NCI-H1436 treated with DMSO at 0.1 percent for 48 hours (cell line): ENCODE measurements at places on chromosomes 13 and 19.

DNA sequence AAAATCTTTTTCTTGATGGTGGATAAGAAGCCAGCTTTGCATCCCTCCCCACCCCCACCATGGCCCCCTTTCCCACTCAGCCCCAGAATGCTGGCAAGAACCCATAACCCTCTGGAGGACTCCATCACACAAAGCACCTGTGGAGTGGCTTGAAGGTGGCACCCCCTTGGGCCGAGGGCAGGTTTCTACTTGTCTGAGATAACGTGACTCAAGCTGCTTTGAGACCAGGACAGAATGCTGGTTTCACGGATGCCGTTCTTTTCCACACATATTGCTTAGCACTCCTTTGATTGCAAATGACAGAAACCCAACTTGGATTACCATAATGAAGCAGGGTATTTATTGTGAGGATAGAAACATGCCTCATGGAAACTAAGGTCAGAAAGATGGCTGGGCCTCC, 82.2 kb downstream of the LACC1 start:
- no peak for DNase-seq

GRCh38 chr19:8307400-8307964, 676 bp downstream of the CD320 start:
- DNase-seq, result no peak

GRCh38 chr13:100163375-100163774, 74.5 kb downstream of the PCCA start:
- DNase-seq, result no peak

GRCh38 chr13:71979616-71980015, 112.6 kb upstream of the DACH1 start:
- no peak for DNase-seq

GRCh38 chr19:57438925-57439324, 3.8 kb downstream of the ZNF749 start:
- no peak for DNase-seq

GRCh38 chr13:33033986-33034385, 17.8 kb downstream of the KL start:
- DNase-seq, result no peak

DNA sequence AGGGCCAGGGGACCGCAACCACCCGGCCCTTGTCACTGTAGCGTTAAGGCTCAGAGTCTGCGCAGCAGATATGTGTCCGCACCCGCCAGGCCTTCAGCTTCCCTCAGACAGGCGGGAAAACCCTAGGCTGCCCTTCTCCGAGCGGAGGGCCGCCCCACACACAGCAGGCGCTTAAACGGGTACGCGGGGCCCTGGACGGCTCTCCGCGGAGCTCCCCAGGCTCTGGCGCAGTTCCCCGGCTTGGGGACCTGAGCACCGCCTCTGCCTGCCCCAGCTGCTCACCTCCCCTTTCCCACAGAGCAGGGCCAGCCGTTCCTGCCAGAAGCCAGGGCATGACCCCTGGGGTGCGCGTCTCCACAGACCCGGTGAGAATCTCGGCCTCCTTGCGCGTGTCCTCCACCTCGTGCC, 593 bp downstream of the ZNF135 start:
- DNase-seq, result no peak

DNA sequence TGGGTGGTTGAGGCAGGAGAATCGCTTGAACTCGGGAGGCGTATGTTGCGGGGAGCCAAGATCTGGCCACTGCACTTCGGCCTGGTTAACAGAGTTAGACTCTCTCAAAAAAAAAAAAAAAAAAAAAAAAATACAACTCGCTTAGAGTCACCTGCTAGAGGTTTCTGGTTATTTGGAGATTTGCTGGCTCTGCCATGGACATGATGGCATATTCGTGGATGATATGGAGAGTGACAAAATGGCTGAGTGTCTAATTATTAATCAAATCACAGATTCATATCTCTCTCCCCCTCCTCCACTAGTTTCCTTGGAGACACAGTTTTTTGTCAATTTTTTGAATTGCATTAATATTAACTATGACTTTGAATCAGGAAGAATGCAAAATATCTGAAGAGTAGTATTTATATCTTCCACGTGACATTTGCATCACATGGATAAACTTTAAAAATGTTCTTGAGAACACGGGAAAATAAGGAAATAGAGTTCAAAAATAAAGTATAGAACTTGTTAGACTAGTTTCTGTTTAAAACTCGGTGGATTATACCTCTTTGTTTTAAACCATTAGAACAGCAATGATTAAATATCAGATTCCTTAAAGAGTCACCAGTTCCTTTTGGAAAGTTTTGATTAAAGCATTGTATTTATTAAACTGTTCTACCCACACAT, 47.8 kb downstream of the KLF5 start:
- DNase-seq, result no peak

DNA sequence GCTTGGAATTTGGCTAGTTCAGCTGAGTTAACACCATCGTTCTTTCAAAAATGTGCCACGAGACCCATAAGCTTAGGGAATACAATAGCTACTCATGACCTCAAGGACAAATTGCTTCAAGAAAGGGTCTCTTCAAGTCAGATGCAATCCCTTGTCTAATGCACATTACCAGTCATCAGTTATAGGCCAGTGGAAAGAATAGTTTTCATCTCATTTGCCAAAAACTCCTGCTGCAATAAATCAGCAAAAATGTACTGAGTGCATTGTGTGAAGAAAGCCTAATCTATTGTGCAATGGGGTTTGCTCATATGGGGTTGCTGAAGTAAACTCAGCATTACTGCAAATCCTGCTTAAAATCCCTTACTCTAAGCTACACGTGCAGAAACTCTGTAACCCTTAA, 208.3 kb upstream of the NBEA start:
- DNase-seq, result no peak

DNA sequence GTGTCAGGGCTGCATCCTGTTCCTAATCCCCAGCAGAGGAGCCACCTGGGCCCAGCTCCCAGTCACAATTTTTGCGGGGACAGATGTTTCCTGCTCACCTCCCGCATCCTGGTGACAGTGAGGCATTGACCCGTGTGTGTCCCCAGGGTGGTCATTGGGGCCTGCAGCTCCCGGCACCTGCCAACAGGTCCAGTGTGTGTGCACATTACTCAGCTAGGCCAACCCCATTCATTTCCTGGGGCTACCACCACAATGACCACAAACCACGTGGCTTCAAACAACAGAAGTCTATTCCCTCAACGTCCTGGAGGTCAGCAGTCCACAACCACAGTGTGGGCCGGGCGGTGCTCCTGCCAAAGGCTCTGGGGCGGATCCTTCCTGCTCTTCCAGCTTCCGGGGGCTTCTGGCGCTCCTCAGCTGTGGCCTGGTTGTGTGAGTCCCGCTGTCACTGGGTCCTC, 11.9 kb upstream of the F2RL3 start:
- DNase-seq, result no peak

- no peak for DNase-seq
Measured at GRCh38 chr19:16365300-16365996, 40.8 kb downstream of the KLF2 start.

DNA sequence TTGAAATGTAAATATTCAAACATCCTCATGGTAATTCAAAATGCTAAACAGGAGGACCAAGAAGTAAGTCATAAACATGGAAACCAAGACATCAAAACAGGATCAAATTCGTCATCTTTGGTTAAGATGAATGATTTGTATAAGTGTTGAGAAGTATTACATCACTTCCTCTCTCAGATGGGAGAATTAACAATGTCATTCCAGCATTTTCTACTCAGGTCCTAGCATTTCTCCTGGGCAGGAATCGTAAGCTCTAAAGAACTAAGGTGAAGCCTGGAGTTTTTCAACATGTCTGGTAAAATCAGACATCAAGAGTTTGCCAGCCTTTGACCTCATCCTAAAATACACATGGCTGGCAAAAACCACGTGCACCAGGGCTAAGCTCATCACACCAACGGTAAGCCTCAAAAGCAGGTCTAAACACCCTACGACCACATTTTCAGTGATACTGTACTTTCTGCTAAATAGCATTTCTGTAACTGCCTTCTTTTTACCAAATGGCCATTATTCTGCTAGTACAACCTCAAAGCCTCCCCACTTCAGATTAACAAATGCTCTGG, 24.8 kb downstream of the RANBP3 start:
- DNase-seq, result no peak

GRCh38 chr19:55092423-55093318, 17.0 kb downstream of the EPS8L1 start:
- no peak for DNase-seq

- DNase-seq, result no peak
Measured at GRCh38 chr13:60562096-60562780, 165.2 kb downstream of the TDRD3 start.

DNA sequence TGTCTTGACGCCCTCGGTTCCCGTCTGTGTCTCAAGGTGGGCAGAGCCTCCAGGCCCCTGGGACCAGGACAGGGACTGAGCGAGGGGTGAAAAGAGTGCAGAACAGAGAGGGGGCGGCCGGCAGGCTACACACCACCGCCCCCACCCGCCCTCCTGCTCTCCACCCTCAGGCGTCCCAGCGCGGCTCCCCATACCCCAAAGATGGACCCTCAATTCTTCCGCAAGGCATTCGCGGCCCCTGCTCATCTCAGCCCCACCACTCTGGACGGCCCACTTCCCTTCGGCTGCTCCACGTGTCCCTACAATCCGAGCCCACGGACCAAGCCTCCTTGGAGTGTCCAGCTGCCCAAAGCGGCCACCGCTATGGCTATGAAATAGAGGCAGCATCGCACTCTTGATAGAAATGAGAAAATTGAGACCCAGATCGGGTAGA, 1.8 kb downstream of the KLF16 start:
- DNase-seq, result no peak
